Renal cortical epithelial cell (primary cell): ENCODE measurements at places on chromosomes 6 and 20. TPM values are rescaled to one million over a fixed set of nuclear protein-coding genes. Genes with fewer than 3 reads are reported as not detected.

DNA sequence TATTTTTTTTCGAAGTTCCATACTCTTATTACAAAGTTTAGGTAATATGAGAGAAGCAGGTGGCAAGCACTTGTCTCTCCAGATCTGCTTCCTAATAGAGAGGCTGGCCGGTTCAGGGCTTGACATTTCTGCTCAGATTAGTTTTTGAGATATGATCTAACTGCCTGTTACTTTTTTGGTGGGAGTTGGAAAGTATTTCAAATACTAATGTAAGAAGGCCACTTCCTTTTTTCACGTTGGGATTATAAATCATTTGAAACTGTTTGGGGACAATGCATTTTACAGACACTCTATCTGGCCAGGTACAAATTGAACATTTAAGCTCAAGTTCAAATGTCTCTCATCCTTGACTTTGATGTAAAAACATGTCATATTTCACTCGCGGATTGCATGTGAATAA lies 222.1 kb upstream of the SULF2 start:
- DNase-seq: no peak

DNA sequence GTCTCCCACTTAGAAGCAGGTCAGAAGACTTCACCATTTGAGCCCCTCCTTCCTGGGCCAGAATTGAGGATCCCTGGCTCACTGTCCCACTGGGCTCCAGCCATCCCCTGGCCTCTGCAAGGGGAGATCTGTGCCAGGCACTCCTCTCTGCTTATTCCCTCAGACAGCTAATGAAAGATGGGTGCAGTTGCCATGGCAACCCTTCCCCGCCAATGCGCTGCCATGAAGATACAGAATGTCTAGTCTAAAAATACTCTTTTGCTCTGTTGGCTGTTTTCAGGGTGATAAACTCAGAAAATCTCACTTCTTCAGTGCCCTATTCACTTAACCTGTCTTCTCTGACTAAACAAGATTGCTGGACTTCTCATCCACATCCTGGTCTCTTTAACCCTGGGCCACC lies 13.6 kb upstream of the TTLL2 start:
- DNase-seq: no peak

DNA sequence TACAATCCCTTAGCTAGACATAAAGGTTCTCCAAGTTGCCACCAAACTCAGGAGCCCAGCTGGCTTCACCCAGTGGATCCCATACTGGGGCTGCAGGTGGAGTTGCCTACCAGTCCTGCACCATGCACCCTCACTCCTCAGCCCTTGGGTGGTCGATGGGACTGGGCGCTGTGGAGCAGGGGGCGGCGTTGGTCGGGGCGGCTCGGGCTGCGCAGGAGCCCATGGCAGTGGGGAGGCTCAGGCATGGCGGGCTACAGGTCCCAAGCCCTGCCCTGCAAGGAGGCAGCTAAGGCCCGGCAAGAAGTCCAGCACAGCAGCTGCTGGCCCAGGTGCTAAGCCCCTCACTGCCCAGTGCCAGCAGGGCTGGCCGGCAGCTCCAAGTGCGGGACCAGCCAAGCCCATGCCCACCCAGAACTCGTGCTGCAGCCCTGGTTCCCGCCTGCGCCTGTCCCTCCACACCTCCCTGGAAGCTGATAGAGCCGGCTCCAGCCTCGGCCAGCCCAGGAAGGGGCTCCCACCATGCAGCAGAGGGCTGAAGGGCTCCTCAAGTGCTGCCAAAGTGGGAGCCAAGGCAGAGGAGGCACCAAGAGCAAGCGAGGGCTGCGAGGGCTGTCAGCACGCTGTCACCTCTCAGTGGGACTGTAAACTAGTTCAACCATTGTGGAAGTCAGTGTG lies 912.1 kb downstream of the PHF3 start:
- no peak for DNase-seq

The FOXO3 gene
- 33.9 and 88.4 TPM in 2 replicates for total RNA-seq

The BIRC7 gene
- 0.15 TPM in 1 of 2 replicates, not detected in the other for total RNA-seq

The C6orf132 gene
- 6.9 and 16.3 TPM in 2 replicates for total RNA-seq

The CDSN gene
- under 0.01 and 0.05 TPM in 2 replicates for total RNA-seq
